ENCODE measurements at places on chromosomes 6 and 20. TPM values are rescaled to one million over a fixed set of nuclear protein-coding genes. Genes with fewer than 3 reads are reported as not detected.

VGLL2 gene
- total RNA-seq, result not detected

GPX5 gene
- total RNA-seq, result not detected

ZC2HC1B gene
- total RNA-seq, result not detected

TASP1 gene
- total RNA-seq, result 9.8 TPM

PBOV1 gene
- total RNA-seq, result not detected

HLA-DOA gene
- total RNA-seq, result 2.9 TPM

TMEM14A gene
- total RNA-seq, result 18.6 TPM

All from activated naive CD4-positive, alpha-beta T cell treated with anti-CD3 and anti-CD28 coated beads, Interleukin-2, amount 10 ng/mL, durations not matched to agents 5 hours and 36 hours (primary cell).